Cardiac septum (tissue), 1 donor: ENCODE measurements at places on chromosomes 3 and 15. TPM values are rescaled to one million over a fixed set of nuclear protein-coding genes. Genes with fewer than 3 reads are reported as not detected.

DNA sequence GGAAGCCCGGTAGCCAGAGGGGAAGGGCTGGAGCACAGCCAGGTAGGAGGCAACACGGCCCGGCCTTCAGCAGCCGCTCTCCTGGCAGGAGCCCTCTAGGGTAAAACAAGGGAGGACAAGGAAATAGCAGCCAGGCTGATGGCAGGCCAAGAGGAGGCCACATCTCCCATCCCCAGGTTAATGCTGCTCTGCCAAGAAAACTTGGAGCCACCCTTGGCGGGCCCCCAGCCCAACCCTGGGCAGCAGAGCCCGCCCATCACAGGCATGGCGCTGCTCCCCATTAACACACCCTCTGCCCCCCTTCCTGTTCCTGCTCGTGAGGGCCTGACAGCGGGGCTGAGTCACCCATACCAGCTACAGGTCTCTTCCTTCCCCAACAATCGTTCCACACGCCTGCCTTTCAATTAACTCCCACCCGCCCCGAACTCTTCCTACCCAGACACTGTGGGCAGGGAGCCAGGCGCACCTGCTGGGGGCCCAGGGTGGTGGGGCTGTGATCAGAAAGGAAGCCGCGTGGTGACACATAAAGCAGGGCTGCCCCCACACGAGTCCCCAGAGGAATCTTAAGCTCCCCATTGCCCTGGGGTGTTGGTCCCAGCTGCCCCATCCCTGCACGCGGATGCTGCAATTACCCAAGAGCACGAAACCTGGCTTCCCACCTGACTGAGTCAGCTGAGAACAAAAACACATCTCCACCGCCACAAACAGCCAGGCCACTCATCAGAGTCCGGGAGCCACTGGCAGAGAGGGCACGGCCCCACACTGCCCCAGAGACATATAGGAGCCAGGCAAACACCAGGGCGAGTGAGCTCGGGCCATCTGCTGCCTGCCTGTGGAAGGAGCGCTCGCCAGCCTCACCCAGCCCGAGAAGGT is at the start of gene C15orf62:
Gene C15orf62, plus strand, starts transcription at position 707 of the 873 bp plus-strand sequence. CDS start 516 bp downstream, outside the sequence.
- no peak for DNase-seq

DNA sequence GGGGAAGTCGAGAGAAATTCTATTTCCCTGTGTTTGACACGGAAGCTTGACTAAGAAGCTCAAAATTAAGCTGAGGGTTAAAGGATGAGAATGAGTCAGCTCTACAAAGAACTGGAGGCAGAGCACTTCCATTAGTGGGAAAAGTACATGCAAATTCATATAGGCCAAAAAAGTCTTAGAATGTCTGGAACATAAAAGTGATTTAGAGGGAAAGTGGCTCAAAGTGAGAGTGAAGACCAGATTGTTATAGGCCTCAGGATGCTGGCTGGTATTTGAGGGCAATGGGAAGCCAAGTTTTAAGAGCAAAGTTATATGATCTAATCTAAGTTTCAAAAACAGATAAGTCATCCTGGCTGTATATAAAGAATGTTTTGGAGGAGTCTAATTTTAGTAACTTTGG is 857.3 kb downstream of the NAALADL2 start:
- no peak for DNase-seq

DNA sequence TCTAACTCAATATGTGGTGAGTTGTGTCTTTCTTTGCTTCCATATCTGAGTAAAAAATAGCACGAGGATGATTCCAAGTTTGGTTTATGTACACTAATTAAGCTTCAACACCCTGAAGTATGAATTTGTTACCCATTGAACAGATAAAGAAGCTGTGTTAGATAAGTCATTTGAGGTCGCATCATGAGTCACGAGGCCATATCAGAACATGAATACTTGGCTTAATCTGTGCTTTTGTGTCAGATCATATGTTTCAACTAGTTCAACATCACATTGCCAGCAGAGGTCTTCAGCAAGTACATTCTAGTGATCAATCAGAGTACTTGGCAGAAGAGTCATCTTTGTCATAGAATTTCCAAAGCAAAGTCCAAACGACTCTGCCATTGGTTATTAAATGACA is 26.3 kb upstream of the MITF start:
- no peak for DNase-seq

- DNase-seq, result no peak
Observed at GRCh38 chr3:101166150-101166549, 154.2 kb downstream of the IMPG2 start.

- no peak for DNase-seq
Observed at GRCh38 chr3:143203848-143204247, 84.3 kb downstream of the CHST2 start.

- DNase-seq, result no peak
Observed at GRCh38 chr15:22871481-22872086, 33.1 kb downstream of the NIPA2 start.

GRCh38 chr3:52396907-52397591 is 47.9 kb downstream of the SEMA3G start:
- peak; percentile 56 for DNase-seq

DNA sequence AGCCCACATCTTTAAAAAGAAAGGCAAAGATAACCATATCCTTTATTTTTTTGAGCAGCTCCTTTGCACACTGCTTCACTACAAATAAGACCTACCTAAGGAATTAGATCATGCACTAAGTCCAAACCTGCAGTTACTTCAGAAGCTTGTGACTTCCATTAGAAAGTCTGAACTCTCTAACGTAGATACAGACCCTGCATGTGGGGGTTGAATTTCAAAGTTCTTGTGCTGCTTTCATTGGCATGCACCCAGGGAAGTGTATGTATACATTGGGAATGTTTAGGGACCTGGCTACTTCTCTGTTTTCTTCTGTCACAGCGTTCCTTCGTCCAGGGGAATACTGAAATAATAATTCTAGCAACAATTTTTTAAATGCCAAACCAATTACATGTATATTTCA is 185.2 kb upstream of the IL12A start:
- no peak for DNase-seq

DNA sequence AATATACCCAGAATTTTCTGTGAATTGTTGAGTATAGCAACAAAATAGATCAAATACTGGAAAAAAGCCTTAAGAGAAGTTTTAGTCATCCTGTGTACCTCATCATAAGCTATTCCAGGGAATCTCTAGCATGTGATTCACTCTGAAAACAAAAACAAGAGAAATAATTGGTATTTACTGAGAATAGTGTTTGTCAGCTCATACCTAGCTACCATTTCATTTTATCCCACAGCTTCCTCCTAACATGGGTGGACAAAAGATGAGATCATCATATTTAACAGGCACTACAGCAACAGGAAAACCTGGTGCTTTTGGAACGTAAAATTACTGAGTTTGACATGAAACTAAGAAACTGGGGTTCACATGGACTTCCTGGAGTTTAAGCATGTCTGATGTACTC is 753.5 kb upstream of the NECTIN3 start:
- DNase-seq, result no peak

DNA sequence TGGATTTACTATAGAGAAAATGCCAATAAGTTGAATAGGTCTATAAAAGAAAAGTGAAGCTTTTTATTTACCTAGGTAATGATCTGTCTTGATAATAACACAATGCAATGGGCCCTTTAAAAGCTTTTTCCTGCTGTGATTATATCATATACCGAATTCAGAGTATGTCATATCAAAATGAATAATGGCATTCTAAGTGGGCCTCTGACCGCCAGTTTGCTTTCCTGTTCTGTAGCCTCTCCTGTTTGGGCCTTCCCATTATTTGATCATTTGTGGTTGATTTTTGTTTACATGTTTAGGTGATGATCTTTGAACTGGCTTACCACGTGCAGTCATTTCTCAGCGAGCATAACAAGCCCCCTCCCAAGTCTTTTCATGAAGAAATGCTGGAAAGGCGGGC is 14.9 kb downstream of the EIF2AK4 start:
- DNase-seq, result no peak

DNA sequence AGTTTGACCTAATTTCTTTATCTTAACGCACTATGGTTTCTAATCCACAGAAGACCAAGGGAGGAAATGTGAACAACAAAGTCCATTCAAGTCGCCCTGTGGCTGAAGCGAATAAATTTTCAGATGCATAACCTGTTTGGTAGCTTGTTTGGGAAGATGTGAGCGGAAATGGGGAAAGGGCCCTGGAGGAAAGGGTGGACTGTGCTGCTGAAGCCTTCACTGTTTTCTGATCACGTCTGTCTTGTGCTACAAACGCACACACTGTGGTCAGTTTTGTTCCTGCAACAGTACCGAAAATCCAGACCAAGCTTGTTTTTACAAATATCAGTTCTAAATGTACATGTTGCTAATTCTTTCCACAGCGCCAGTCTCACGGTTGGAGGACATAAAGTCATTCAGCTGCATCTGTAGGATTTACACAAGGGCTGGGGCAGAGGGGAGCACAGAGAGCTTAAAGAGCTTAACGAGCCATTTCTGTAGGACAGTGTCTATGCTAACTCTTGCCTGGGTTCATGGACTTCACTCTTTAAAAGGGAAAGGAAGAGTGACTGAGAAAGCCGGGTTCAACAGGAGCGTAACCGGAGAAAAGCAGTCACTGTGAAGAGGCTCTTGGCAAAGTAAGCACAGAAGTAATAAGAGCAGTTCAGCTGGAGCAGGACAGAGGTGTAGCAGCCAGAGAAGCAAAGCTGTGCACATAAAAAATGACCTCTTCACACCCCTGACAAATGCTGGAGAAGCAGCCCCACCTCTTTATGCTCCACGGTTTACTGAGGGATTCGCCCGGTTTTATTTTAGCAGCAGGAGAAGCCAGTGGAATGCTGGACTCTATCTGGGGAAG is 66.6 kb downstream of the USF3 start:
- no peak for DNase-seq

GRCh38 chr3:24565053-24565452 is 70.4 kb upstream of the THRB start:
- DNase-seq, result no peak

GRCh38 chr3:194250098-194251002 is 100.8 kb downstream of the CPN2 start:
- peak; percentile 81 for DNase-seq

- no peak for DNase-seq
Observed at GRCh38 chr15:68022061-68022460, 32.1 kb upstream of the PIAS1 start.

- no peak for DNase-seq
Observed at GRCh38 chr3:105139881-105140560, 226.7 kb upstream of the ALCAM start.

DNA sequence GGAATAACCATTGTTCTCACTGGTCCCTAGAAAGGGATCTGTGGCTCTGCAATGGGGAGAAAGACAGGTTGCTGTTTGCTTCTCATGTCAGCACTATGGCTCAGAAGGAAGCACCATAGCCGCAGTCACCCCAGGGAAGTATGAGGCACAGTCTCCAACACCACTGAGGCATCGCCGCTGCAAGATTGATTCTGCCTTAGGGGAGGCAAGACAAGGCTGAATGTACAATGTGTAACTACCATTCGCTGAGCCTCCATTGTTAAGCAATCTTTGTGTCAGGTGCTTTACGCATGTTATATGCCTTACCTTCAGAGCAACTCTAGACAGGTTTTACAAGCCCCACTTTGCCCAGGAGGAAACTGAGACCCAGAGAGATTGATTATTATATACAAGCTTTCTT is 100.7 kb upstream of the KCNMB2 start:
- no peak for DNase-seq

- no peak for DNase-seq
Observed at GRCh38 chr3:141257961-141258360, 26.3 kb downstream of the PXYLP1 start.

DNA sequence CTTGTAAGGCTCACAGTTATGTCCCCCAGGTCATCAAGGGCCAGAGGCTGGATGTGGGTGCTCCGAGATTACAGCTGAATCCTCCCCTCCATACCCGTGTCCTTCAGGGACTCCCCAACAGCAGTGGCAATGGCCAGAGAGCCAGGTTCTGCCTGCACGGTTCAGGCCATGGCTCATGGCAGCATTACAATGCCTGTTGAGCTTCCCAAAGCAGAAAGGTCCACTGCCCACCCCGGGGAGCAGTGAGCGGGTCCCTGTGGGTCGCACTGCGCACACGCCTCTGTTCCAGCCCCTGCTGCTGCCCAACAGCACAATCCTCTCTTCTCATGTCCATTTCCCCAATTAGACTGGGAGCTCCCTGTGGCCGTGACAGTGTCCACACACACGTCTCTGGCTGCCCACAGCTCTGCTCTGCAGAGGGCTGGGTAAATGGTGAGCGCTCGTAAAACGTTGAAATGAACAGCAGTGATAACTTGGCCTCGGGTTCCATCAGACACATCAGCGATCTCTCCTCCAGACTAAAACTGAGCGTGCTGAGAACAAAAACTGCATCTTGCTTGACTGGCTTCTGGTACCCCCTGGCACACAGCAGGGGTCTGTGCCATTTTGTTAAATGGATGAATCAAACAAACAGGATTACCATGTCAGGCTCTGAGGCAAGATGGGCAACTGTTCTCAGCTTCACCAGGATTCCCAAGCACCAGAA is 80.4 kb downstream of the VGLL4 start:
- DNase-seq, result no peak

- no peak for DNase-seq
Observed at GRCh38 chr15:52622791-52623190, 54.0 kb upstream of the ARPP19 start.

DNA sequence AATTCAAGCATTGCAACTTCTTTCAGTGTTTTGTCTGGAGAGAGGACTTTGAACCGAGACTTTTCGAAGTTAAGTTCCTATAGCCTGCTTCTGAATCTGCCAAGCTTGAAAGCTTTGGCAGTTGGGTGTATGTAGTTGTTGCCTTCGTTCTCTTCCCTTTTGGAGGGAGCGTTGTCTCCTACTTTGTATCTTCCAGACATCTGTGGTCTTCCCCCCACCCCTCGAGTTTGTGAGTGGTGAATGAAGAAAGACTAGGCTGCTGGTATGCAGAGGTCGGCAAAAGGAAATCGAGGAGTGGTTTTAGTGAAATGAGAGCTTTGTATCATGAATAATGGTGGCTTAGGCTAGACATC is 1.3 kb downstream of the CTNNB1 start:
- no peak for DNase-seq

DNA sequence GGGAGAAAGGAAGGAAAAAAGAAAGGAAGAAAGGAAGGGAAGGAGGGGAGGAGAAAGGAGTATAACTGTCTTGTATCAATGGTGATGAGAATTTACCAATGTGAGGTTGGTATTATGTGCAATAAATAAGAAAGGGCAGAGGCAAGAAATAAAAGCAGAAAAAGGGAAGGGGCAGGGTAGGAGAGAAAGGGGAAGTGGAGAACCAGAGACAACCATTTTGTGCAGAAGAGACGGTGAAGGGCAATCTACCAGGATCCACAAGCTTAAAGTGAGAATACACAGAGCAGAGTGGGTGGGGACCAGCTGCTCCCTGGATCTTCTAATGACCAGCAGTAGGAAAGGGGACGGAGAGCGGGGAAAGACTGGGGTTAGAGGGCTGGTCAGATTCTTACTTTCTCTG is 106.9 kb upstream of the SLCO2A1 start:
- no peak for DNase-seq

GRCh38 chr3:27311400-27311799 is 57.8 kb downstream of the NEK10 start:
- DNase-seq, result no peak

- DNase-seq, result no peak
Observed at GRCh38 chr3:21531909-21532308, 219.1 kb downstream of the ZNF385D start.

COL7A1 gene
- total RNA-seq, result 26.5 TPM

GOLGA8K gene
- 0.83 TPM for total RNA-seq

NDUFB4 gene
- 360 TPM for total RNA-seq

NR2C2 gene
- 32.7 TPM for total RNA-seq

CCDC39 gene
- not detected for total RNA-seq

CCDC33 gene
- total RNA-seq, result not detected

CCR8 gene
- total RNA-seq, result not detected

DNAJC17 gene
- 19.1 TPM for total RNA-seq

SPESP1 gene
- total RNA-seq, result 1.8 TPM

POLQ gene
- 0.97 TPM for total RNA-seq

C3orf22 gene
- not detected for total RNA-seq

ZNF619 gene
- 3.6 TPM for total RNA-seq

HYPK gene
- total RNA-seq, result 11.7 TPM

SLC27A2 gene
- total RNA-seq, result not detected
